ENCODE measurements at places on chromosomes 1 and 21. TPM values are rescaled to one million over a fixed set of nuclear protein-coding genes. Genes with fewer than 3 reads are reported as not detected.

DNA sequence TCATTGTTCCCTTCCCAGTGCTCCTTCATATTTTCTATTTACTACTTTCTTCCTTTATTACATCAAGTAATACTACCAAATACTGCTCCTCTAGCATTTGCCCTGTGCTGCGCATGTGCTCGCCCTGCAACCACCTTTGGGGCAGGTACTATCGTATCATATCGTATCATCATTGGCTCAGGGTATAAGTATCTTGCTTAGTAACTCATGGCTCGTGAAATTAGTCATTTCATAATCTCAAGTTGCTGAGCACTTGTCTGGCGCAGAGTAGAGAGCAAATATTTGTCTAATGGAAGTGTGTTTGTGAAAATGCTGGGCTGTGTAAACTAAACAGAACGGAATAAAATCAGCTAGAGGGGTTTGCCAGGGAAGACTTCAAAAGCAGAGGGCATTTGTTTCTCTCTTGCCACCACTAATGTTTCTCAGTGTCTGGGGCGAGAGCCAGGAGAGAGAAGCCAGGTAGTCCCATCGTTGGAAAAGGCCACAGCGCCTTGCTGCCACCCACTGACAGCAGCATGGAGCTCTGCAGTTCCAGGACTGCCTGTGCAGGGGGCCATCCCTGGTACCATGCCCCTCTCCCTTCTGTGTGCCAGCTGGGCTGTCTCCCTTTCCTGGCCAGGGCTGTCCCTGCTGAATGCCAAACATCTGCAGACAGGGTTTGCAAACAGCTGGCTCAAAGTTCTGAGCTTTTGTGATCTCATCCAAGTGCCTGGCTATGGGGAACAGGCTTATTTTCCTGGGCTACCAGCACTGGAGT, 20.0 kb upstream of the CPT2 start:
- no peak for DNase-seq

- no peak for DNase-seq
Observed at GRCh38 chr1:228006786-228007048, at the start of gene WNT3A. WNT3A (plus strand) TSS chr1:228006998; CDS start chr1:228007129, 131 bp downstream.

GRCh38 chr1:231723146-231723545, 96.6 kb downstream of the DISC1 start:
- no peak for DNase-seq

Gene MYOC
- 0.23 TPM for polyA plus RNA-seq

Gene KLHDC9
- 19.3 TPM for polyA plus RNA-seq
